Right lobe of liver (tissue), 6 donors: ENCODE measurements at places on chromosomes 12 and 14.
A peak's percentile ranks its signal among the peaks of the same experiment; 100 is the strongest.

DNA sequence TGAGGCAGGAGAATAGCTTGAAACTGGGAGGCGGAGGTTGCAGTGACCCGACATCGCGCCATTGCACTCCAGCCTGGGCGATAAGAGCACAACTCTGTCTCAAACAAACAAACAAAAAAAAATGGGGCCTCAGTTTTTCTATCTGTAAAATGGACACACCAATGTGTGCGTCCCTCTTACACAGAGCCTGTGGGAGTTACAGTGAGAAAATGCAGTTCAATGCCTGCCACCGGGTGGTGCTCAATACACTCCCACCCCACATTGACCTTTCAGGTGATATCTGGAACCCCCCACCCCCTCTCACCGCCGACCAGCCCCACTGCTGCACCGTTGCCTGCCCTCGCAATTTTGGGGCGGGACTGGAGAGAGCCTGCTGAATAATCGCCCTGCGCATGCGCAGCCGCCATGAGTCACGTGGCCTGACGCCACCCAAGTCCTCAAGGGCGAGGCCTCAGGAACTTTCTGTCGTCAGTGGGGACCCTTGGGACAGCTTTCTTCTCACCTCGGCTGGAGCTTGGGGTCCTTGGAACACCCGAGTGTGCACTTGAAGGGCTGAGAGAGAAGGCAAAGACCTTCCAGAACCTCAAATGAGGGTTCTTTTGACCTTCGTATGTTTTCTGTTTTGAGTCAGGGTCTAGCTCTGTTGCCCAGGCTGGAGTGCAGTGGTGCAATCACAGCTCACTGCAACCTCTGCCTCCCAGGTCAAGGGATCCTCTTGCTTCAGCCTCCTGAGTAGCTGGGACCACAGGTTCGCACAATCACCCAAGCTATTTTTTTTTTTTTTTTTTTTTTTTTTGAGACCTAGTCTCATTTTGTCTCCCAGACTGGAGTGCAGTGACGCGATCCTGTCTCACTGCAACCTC, 14.6 kb upstream of the CABP1 start:
- DNase-seq = no peak

DNA sequence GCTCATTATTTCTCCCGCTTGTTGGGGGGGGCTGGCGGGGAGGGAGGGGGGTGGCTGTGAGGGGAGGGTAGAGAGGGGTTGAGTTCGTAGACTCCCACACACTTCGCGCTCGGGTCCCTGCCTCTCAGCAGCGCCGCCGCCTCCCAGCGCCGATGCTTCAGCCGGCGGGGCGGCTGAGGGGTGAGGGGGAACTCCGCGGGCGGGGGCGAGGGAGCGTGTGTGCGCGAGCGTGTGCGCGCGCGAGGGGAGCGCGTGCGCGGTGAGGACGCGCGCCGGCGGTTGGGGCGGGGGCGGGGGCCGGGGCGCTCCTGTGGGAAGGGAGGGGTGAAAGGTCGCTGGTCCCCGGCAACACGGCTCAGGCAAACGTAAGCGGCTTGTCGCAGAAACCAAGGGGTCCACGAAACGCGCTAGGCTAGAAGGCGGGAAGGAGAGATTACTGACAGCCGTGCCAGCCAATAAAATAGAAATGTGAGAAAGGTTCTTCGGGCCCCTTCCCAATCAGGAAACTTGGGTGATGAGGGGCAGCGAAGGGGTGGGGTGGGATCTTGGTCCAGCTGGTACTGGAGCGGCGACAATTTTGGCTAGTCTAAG, 343 bp upstream of the NOVA1 start:
- peak; percentile 62 for DNase-seq

- DNase-seq = no peak
These were observed 122.8 kb downstream of the PRMT8 start for GRCh38 chr12:3613641-3614395.

DNA sequence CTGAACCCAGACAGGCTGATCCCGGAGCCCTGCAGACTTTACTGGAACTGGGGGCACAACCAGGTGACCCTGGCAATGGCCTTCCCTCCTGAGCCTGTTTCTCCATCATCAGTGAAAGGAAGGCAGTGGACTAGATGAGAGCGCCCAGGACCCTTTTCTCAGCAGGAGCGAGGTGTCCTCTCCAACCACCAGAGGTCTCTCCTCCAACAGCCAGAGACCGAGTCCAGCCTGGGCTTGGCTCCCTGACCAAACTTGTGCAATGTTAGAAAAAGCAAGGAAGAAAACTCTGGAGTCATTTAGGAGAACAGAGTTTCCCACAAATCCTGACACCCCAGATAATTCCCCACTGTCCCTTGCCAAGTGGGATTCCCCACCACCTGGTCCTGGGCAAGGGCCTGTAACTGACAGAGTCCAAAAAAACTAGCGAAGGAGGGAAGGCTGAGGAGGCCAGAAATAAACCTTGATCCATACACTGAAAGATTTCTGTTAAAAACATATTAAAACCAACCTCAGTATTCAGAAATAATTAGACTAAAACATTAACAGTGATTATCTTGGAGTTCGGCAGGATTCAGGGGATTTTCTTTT, 9.0 kb downstream of the RPS6KL1 start:
- peak; percentile 74 for DNase-seq

GRCh38 chr14:47590767-47591495, 84.5 kb downstream of the MDGA2 start:
- DNase-seq = no peak

DNA sequence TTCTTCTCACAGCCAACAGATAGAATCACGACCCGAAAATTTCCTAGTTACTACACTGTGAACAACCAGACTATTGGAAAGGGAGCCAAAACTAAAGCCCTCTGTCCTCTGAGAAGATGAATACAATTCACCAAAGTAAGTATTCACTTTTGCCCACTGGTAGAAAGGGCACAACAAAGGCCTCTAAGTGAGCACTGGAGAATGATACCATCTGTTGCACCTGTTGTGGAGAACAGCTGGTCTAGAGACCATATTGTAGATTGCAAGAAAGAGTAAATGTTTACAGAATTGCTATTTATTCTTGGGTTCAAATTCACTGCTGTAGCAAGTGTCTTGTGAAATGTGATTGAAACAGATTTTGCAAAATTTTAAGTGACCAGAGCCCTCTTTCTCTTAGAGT, 46.9 kb upstream of the ANO6 start:
- DNase-seq = no peak

DNA sequence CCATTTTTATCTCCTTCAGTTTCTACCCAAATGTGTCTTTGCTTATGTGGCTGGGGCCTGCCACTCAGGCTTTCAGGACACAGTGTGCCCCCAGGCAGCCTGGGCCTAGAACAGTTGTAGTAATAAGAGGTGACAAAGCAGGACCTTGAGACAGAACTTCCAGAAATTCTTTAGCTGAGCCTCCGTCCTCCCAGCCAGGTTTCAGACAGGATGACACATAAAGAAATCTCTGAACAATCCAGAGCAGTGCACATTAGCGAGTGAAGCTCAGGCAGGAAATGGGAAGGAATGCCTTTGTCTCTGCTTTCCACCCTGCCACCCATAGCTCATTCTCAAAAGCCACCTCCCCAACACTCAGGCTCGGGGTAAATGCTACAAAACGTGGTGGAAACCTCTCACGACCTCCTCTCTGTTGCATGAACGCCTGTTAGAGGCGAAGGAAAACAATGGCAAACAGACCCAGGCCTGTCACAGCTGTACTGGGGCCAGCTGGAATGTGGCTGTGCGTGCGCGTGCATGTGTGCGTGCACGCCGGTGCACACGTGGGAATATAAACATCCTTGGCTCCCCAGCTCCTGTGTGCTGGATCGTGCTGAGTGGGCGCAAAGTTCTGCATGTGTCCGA, 286.7 kb downstream of the ZFP36L1 start:
- DNase-seq = no peak

DNA sequence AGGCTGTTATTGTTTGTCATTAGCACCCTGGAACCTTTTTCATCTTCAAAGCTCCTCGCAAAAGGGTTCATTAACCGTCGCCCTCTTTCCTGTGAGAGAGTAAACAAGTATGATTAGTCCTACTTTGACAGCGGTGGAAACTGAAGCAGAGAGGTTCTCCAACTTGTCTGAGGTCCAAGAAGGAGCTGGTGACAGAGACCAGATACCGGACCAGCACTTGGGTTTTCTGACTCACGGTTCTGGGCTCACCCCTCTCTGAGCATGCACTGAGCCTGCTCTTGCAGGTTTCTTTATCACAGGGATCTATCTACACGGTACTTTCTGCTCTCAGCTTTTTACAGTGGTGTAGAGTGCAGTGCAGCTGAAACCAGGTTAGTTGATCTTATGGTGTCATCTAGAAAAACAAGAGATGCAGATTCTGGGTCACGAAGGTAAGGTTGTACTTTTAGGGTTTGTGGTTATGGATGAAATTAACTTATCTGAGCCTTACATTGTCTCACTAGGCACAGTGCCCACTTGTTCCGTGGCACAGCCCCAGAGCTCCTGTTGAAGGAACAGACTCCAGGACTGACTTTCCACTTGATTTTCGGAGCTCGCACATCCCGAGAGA, 62.1 kb downstream of the PPP2R5C start:
- DNase-seq = no peak

GRCh38 chr12:55666508-55666907, 29.8 kb downstream of the OR10P1 start:
- DNase-seq = no peak

- DNase-seq = no peak
These were observed 27.8 kb downstream of the SLC25A47 start for GRCh38 chr14:100350986-100351385.

GRCh38 chr14:69487771-69488170, 3.2 kb downstream of the PLEKHD1 start:
- no peak for DNase-seq

- no peak for DNase-seq
These were observed 34.7 kb downstream of the MIA2 start for GRCh38 chr14:39268393-39268792.

- peak; percentile 89 for DNase-seq
These were observed 3.8 kb upstream of the SDSL start for GRCh38 chr12:113418213-113418879.

DNA sequence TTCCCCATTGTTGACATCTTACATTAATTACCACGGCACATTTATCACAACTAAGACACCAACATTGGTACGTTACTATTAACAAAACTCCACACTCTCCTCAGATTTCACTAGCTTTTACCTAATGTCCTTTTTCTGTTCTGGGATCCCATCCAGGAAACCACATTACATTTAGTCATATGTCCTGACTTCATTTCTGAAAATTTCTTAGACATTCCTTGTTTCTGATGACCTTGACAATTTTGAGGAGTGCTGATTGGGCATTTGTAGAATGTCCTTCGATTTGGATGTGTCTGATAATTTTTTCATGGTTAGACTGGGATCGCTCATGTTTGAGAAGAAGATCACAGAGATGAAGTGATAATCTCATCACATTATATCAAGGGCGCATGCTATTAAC, 34.6 kb upstream of the ACSM4 start:
- DNase-seq = no peak

DNA sequence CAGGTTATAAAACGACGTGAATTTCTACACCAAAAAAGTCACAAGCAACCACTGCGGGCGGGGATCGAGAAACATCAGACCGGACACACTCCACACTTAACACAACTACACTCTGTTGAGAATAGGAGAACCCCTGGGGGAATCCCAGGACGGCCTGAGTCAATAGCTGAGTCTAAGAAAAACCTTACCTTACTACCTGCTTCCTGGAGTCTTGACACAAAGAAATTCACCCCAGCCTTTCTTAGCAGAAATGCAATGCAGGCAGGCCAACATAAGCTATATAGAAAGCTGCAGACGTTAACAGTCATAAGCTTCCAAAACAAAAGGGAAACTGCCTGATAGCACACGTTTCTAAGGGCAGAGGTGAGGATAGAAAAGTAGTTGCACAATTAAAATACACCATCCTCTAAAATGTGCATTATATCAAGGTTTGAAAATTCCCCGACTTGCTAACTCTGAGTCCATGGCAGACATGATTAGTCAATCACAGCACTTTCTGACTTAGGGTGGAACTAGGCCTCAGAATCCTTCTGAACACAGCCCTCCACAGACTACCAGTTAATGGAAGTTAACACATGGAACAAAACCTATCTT, 68.0 kb downstream of the CCDC88C start:
- DNase-seq = no peak

DNA sequence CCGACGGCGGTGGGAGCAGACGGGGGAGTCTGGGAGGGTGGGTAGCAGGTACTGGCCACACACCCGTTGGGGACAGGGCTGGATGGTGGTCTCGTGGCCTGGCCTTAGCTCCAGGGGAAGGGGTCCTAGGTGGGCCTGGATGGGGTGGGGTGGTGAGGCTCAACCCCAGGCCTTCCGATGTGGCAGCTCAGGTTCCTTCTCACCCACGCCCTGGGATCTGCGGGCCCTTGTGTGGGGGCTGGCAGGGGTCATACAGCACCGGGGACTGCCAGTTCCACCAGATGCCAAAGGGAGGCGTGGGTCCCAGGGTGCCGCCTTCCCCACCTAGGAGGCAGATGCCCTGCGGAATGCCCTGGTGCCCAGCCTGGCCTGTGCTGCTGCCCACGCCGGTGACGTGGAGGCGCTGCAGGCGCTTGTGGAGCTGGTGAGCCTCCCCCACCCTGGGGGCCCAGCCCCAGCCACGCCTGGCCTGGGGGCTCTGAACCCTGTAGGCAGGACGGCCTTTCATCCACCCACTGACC, 21.0 kb downstream of the ASPG start:
- peak; percentile 47 for DNase-seq

DNA sequence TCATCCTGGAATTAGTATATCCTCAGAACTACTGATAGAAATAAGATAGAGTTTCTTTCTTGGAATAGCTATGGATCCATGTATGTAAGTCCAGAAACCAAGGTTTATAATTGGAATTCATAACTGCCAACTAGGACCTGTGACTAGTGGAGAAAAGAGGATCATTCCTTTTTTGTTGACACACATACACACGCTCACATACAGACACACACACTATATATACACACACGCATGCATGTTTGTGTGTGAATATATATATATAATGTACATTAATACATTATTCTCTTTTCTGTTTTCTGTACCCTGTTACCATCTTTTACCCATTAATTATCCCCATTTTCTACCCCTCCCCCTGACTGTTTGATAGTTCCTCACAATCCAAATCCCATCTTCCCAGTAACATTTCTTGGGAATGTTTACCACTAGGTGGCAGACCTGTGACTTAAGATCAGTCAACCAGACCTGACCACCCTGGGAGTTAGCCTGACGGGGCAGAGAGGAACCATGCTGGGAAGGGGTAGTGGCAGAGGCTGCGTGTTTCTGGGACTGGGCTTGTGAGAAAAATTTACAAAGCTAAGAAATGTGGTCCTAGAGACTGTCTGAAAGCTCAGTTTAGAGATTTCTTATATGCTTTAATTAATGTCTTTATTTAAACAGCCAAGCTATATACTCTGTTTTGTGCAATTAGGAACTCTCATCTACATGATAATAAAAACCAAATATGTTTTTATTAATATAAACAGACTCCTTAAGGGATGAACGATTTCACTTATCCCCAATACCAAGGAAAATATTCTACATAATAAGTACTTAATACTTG, 308.0 kb downstream of the PPFIA2 start:
- DNase-seq = no peak

- no peak for DNase-seq
These were observed 125.9 kb upstream of the NTF3 start for GRCh38 chr12:5305886-5306545.

DNA sequence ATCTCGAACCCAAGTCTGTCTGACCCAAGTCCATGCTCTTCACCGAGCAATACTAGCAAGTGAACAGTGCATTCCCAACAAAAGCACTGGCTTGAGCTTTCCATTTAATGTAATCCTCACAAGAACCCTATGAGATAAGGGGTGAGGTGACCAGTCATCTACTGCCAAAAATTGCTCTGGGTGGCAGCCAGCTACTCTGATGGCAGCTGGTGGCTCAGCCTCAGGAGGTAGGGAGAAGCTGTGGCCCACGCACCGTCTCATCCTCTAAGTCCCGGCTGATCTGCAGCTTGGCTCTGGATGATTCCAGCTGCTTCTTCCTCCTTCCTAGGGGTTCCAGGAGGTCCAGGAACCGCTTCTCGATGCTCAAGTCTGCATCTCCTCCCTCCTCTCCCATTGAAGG, 75.2 kb downstream of the PLEKHG3 start:
- peak; percentile 55 for DNase-seq
